Putamen (tissue), 1 donor: ENCODE measurements at places on chromosomes 3 and 15.

DNA sequence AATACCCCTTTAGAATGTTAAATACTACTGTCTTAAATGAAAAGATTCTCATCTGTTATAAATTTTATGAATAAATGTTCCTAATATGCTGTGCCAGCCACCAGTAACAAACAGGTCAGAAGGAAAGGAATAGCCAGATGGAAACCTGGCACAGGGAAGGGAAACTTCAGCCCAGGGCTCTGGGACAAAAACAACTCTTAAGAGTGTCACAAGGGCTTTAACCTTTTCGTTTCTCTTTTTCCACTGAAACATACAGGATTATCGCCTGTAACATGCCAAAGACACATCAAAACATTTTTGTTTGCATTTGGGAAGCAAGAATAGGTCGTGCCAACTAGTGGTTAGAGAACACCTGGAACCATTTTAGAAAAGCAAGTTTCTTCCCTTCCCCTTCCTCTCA is 109.0 kb upstream of the NEDD4 start:
- DNase-seq: peak; percentile 8

GRCh38 chr15:78880242-78880533 is 7.5 kb downstream of the MORF4L1 start:
- DNase-seq: no peak

DNA sequence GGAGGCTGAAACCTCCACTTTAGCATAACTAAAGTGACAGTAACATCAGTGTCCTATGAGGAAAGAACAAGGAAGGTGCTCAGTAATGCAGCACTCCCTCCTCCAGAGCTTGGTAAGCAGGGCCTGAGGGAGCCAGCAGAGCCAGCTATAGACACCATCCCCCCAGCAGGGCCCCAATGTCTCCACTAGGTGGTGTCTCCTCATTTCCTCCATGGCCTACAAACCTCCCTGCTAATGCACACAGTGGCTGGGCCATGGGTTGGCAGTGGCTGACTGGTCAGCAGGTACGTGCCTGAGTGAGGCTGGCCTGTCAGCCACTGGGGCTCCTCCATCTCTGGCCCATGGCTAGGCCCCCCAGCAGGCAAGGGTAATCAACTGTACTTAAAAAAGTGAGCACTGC is 13.6 kb downstream of the MRPS25 start:
- no peak for DNase-seq

DNA sequence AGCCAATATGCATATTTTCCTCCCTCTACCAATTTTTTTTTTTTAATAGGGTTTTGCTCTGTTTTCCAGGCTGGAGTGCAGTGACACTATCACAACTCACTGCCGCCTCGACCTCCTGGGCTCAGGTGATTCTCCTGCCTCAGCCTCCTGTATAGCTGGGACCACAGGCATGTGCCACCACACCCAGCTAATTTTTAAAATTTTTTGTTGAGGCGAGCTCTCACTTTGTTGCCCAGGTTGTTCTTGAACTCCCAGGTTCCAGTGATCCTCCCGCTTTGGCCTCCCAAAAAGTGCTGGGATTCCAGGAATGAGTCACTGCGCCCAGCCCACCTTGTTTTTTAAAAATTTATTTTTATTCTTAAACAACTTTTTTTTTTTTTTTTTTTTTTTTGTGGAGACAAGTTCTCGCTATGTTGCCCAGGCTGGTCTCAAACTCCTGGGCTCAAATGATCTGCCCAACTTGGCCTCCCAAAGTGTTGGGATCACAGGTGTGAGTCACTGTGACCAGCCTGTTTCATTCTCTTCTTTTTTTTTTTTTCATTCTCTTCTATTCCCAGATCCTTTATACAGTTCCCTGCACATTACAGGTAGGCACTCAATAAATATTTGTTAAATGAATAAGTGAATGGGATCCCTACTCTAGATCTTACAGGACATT is 40.5 kb upstream of the PIK3CB start:
- DNase-seq: no peak
